CD4-positive, alpha-beta T cell treated with Interleukin-4 for 1 hour (primary cell): ENCODE measurements at places on chromosomes 1 and 21.

DNA sequence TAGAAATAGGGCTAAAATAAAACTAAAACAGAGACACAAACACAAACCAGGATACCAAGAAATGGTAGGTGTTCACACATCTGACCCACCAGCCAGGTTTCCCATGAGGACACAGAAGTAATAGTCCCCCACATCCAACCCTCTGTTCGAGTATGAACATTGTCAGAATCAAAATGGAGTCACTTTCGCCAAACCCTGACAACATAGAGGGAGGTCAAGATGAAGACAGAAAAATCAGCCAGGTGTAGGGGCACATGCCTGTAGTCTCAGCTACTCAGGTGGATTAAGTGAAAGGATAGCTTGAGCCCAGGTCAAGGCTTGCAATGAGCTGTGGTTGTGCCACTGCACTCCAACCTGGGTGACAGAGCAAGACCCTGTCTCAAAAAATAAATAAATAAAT is 3.8 kb downstream of the UBE2G2 start:
- no peak for DNase-seq

DNA sequence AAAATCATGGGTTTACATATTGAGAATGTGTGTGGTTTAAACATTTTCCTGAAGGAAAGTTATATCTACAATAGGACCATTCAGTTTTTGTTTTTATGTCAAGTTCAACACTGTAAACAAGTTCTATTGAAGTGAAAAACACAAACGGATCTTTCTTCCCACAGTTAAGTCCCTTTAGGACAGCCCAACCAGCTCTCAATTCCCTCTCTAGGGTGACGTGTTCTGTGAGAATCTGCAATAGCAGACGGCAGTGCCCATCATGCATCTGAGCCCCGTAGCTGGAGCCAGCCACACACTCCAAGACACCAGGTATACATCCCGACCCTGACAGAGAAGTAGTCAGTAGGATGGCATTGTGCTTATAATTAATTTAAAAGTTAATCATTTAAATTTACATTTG is 26.3 kb upstream of the IVNS1ABP start:
- no peak for DNase-seq

DNA sequence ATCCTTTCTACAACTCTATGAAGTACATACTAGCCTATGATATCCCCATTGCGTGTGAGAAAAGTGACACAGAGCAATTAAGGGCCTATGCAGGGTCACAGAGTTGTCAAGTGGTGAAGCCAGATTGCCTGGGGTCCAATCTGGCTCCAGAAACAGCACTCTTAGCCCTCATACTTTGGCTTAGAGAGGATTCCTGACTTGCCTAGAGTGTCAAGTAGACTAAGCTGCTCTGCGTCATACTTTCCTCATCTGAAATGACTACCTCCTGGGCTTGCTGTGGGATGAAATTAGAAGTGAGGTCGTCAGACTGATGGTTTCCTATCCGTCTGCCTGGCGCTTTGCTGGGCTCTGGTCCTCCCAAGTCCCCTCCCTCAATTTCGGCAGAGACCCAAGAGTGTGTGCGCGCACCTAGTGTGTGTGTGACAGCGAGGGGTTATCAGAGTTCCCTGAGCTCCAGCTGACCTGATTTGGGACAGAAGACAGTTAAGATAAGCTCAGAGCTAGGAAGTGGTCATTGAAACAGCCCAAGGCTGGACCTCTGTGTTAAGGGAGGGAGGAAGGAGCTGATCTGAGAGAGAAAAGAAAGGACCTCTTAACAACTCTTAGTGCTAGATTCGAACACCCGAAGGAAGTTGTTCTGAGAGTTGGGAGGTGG is 5.4 kb upstream of the NUAK2 start:
- DNase-seq = no peak

- DNase-seq = no peak
Observed at GRCh38 chr1:91080650-91081049, 58.8 kb upstream of the ZNF644 start.

DNA sequence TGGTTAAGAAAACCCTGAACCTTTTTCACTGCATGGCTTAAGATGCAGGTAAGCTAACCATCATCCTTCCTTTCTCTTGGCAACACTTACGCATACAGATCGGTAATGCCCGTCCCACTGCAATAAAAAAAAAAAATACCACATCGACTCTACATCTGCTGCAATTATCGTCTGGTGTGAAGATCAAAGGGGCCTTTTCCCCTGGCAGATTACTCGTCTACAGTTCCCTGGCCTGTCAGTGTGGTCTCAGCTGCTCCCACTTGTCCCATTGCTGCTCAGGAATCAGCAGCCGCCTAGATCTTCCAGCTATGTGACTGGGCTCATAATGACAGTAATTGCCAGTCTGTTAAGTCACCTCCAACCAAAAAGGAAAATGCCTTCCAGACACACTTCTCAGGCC is 133.1 kb downstream of the SETD4 start:
- DNase-seq = no peak

DNA sequence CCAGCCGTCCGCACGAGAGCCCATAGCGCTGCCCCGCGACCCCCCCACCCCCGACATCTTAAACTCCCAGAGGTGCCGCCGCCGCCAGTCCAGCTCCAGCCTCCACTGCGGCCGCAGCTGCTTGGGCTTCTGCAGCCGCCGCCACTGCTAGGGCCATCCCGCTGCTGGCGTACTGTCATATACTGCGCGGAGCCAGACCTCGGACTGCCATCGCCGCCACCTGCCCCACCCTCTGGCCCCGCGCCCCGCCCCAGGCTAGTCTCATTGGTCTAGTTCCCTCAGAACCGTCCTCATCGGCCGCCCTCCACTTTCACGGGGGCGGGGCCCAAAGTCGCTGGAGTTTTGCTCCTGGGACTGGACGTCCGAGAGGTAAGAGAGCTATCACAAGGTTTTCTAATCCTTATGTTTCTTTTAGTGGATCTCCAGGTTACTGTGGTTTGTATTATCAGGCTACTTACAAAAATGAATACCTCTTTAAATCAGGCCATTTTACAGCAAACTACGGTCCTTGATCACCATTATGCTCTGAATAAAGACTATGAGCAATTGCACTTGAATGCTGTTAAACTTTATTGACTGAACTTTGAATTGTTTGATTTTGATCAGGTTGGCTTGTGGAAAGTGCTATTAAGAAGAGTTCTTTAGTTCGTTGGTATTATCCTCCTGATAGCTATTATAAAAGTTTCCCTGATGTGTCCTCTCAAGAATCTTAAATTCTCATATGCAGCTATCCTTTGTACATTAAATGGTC is 2.8 kb upstream of the CD1D start:
- no peak for DNase-seq
